ENCODE measurements at places on chromosomes 16 and 17. TPM values are rescaled to one million over a fixed set of nuclear protein-coding genes. Genes with fewer than 3 reads are reported as not detected.

DNA sequence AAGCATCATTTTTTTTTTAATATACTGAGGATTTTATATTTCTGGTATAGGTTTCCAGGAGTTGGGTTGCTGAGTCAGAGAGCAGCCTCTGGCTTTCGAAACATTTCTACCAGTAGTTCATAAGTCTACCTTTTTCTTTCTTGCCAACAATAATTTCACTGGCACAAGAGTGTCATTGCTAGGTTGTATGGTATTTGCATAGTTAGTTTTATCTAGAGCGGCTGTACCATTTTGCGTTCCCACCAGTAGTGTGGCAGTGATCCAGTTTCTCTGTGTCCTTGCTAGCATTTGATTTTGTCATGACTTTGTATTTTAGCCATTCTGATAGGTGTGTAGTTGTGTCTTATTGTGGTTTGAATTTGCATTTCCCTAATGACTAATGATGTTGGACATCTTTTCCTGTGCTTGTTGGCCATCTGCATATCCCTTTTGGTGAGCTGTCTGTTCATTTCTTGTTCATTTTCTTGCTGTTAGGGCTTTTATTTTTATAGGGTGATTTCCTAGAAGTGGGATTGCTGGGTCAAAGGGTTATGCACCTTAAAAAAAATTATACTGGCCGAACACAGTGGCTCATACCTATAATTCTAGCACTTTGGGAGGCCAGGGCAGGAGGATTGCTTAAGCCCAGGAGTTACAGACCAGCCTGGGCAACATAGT, 39.9 kb downstream of the SNX29 start:
- no peak for DNase-seq

- no peak for DNase-seq
Observed at GRCh38 chr17:39800540-39800939, 62.8 kb downstream of the GRB7 start.

GRCh38 chr17:1907909-1908698, 78.3 kb downstream of the RPA1 start:
- peak; percentile 64 for DNase-seq

DNA sequence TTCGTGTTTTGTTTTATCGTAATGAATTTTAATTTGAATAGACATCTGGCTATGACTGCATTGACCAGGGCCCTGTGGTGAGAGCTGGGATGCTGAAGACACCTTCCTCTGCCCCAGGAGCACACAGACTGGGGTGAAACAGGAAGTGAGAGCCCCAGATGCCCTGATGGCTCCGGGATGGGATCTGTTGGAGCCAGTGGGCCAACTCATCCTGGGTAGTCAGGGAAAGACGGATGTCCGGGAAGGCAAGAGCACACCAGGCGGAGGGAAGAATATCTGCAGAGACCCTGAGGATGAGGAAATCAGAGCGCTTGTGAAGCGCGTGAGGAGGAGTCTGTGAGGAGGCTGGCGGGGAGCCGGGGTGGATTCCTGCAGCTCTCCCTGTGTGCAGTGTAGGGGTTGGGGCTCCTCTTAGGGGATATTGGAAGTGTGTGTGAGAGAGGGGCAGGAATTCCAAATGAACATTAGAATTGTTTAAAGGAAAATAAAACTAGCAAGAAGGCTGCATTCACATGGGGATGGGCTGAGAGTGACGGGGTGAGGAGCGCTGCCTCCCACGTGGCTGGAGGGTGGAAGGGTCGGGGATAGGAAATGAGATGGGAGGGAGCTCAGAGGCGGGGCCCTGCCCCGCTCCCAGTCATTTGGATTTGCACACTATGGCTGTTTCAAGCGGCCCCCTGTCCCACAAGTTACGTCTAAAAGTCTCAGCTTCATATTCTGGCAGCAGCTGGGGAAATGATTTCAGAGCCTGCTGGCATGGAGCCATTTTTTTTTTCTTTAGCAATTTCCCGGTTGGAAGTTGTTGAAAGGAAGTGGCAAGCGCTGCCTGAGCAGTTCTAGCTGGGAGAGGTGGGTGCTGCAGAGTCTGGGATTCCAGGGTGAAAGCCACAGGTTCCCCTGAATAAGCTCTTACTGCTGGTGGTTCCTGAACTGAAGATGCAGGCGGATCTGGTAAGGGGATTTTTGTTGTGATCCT, 71.2 kb upstream of the LGALS9 start:
- peak; percentile 69 for DNase-seq

KCNH6 gene
- 0.06 TPM for total RNA-seq

GRCh38 chr17:80353718-80354275, 61.2 kb upstream of the ENDOV start:
- DNase-seq: no peak

CBLN1 gene
- total RNA-seq: 1.2 TPM

ASPHD1 gene
- total RNA-seq: 3.9 TPM

DNA sequence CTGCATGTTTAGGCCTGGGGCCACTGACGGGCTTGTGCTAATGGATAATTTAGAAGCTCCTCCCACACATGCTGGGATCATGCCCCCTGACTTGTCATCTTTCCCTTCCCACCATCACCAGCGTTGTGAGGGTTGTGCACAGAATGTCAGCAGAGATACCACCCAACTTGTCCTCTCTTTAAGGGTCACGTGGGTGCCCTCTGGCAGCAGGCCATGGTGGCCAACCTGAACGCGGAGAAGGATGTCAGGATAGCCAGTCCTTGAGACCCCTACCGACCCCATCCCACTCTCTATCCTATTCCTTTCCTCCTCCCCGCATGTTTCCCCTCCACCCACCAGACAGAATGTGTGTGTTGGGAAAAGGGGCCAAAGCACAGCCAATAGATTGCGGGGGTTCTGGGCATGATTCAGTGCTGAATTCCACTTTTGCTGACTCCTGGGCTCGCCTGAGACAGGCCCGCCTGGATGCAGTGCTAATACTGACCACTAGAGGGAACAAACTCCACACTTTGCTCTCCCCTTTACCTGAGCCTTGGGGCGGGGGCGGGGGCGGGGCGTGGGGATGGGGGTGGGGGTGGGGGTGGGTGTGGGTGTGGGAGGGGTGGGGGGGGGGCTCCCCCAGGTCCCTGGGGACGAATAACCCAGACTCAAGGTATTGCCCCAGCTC, at the start of gene GH2:
GH2 (minus strand) TSS at position 10 of the 667 bp plus-strand sequence. CDS start 143 bp downstream, outside the sequence.
- peak; percentile 52 for DNase-seq

DNA sequence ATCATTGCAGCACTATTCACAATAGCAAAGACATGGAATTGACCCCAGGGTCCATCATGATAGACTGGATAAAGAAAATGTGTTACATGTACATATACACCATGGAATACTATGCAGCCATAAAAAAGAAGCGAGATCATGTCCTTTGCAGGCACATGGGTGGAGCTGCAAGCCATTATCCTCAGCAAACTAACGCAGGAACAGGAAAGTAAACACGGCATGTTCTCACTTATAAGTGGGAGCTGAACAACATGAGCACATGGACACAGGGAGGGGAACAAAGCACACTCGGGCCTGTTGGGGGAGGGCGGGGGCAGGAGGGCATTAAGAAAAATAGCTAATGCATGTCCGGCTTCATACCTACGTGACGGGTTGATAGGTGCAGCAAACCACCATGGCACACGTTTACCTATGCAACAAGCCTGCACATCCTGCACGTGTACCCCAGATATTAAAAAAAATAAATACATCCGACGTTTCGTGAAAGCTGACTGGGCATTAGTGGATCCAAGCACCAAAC, 28.9 kb downstream of the ZNF778 start:
- no peak for DNase-seq

KRTAP16-1 gene
- total RNA-seq: not detected

DNA sequence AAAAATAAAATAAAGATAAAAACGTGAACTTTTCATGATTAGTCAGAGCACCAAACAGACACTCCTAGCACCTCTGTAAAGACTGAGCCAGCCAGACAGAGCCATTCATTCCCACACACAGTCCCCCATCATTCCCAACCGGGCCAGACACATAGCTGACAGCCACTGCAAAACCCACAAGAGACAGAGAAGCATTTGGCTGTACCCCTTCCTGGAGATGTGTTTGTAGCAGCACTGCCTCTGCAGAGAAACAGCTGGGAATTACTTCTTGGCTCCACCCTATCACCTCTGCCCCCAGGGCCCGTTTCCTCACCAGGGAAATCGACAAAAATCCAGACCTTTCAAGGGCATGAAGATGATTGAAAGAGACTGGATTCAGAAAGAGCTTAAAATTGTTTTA, 46.4 kb downstream of the MYH11 start:
- DNase-seq: no peak

NOTUM gene
- 7.4 TPM for total RNA-seq

ITGAL gene
- not detected for total RNA-seq

DNA sequence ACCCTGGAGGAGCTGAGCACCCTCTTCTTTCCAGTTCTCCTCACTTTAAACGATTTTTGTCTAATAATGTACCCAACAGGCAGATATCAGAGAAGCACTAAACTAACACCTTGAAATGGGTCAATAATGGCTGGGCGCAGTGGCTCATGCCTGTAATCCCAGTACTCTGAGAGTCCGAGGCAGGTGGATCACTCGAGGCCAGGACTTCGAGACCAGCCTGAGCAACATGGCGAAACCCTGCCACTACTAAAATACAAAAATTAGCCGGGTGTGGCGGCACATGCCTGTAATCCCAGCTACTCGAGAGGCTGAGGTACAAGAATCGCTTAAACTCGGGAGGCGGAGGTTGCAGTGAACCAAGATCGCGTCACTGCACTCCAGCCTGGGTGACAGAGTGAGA, 57.4 kb downstream of the ZFHX3 start:
- no peak for DNase-seq

DNA sequence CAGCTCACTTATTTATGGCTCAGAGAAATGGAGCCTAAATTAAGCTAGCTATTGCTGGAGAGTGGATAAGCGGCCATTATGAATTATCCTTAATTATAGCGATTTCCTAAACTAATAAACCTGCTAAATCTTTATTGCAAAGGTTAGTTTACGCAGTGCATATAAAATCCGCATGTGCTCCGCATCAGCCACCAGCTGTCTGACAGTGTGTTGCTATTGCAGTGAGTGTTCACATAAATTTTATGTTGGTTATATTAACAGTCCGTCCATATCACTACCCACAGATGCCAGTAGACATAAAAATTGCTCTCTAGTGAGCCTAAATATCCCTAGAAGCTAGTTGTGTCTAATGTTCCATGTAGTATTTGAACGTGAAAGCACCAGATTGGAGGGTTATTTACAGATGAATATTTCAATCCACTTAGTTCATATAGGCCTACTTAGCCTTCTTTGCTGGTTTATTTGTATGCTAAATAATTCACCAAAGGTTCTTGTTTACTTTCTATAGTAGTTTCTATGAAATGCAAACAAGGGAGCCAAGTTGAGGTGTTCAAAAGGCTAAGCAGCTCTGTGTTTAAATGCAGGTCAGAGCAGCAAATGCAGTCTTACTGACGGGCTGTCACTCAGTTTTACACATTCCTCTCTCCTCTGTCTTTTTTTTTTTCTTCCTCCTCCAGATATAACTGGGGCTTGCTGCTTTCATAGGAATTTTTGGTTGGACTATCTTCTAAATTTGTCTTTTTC, 219.1 kb downstream of the IRX3 start:
- no peak for DNase-seq

C16orf54 gene
- not detected for total RNA-seq

HP gene
- not detected for total RNA-seq

DNA sequence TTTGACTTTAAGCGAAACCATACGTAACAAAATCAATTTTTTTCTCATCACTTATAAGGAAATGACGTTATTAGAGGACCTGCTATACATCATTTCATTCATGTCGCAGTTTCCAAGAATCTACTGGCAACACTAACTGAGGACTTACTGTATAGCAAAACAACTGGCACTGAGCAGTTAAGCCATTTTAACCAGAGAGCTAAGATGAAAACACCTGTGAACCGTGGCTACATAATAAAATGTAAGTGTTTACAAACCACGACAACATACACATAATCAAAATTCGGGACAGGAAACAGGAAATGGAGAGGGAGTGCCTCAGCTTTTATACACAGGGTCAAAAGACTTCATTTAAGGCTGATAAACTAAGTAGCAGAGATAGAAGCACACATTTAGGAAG, 29.5 kb downstream of the METTL16 start:
- DNase-seq: no peak

TBC1D3G gene
- total RNA-seq: 3.6 TPM

NUTF2 gene
- 77.6 TPM for total RNA-seq

GRCh38 chr17:10772425-10773380, 31.2 kb downstream of the TMEM238L start:
- peak; percentile 4 for DNase-seq

GRCh38 chr17:15942207-15942833, 2.6 kb upstream of the ADORA2B start:
- DNase-seq: no peak

SLC16A6 gene
- 0.15 TPM for total RNA-seq

EMP2 gene
- total RNA-seq: 47.5 TPM

DNA sequence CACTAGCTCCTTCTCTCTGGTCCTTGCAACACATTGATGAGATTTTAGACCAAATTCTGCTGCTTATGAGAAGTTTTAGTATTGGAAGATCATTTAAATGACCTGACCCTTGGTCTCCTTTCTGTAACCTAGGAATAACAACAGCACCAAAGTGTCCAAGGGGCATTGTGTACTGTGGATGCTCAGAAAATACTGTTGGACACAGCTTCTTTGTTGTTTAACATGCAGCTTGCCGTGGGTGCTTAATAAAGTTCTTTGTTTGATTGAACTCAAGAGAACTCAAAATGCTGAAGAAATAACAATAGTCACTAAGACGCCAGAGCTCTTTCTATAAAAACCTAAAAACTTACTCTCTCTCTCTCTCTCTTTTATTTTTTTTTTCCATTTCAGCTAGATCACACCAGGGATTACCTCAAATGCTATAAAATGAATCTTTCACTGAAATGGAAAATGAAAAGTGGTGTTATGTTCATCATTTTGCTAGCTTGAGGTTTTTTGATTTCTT, 548.9 kb upstream of the CDH8 start:
- no peak for DNase-seq

HOXB6 gene
- total RNA-seq: 0.12 TPM

GRCh38 chr16:34801875-34802274, 1342.5 kb downstream of the TP53TG3F start:
- DNase-seq: no peak

DNA sequence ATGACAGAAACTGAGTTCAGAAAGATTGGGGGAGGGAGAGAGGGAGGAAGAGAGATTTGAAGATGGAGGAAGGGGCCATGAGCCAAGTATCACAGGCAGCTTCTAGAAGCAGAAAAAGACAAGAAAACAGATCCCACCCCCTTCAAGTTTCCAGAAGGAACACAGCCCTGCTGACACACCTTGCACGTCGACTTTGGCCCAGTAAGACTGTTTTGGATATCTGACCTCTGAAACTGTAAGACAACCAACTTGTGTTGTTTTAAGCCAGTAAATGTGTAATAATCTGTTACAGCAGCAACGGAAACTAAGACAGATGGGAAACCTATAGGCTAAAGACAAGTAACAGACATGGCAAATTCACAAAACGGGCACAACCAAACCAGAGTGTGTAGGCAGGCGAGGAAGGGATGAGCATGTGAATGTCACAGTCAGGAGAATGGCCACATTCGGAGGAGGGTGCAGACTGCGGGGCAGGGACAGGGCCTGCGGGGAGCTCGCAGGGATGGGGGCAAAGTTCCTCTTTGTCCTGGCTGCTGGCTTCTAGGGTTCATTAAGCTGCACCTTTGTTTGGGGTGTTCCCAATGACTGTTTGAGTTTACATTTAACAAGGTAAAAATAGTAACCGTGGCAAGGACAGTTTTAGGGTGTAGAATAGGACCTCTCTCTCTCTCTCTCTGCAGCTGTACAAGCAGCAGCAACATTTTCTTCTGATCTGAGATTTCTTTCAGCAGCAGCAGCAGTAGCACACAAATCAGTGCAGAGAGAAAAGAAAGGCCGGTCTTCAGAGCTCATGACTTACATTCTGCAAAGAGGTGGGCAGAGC, 18.3 kb upstream of the ATP2C2 start:
- no peak for DNase-seq

Measured in cardiac muscle cell (in vitro differentiated cells and primary cell).